Vein endothelial cell (primary cell): ENCODE measurements at places on chromosomes 6 and 20. TPM values are rescaled to one million over a fixed set of nuclear protein-coding genes. Genes with fewer than 3 reads are reported as not detected.

ANGPT4 gene
- not detected in 2 replicates for total RNA-seq

COL21A1 gene
- total RNA-seq: 1.6 and 5.3 TPM in 2 replicates

NKAIN2 gene
- total RNA-seq: not detected in 2 replicates

MYH7B gene
- total RNA-seq: not detected in 2 replicates

DPPA5 gene
- total RNA-seq: not detected in 2 replicates

FRS3 gene
- total RNA-seq: 1.3 and 2.0 TPM in 2 replicates

OOEP gene
- not detected in 2 replicates for total RNA-seq

CRNKL1 gene
- total RNA-seq: 21.9 and 24.5 TPM in 2 replicates

OR2B6 gene
- not detected in 2 replicates for total RNA-seq

CYP24A1 gene
- total RNA-seq: not detected in 2 replicates

GSTA4 gene
- 13.7 and 14.9 TPM in 2 replicates for total RNA-seq

CALHM4 gene
- total RNA-seq: 0.33 and 0.38 TPM in 2 replicates

CALHM6 gene
- 0.33 and 0.48 TPM in 2 replicates for total RNA-seq

TRIM40 gene
- total RNA-seq: not detected in 2 replicates

PBOV1 gene
- total RNA-seq: not detected in 2 replicates

OR12D2 gene
- not detected in 2 replicates for total RNA-seq
